Inflammatory macrophage (primary cell): ENCODE measurements at places on chromosomes 5 and 9.
A peak's percentile ranks its signal among the peaks of the same experiment; 100 is the strongest.

GRCh38 chr5:135208903-135209721 lies 175.1 kb upstream of the PITX1 start:
- DNase-seq = no peak

DNA sequence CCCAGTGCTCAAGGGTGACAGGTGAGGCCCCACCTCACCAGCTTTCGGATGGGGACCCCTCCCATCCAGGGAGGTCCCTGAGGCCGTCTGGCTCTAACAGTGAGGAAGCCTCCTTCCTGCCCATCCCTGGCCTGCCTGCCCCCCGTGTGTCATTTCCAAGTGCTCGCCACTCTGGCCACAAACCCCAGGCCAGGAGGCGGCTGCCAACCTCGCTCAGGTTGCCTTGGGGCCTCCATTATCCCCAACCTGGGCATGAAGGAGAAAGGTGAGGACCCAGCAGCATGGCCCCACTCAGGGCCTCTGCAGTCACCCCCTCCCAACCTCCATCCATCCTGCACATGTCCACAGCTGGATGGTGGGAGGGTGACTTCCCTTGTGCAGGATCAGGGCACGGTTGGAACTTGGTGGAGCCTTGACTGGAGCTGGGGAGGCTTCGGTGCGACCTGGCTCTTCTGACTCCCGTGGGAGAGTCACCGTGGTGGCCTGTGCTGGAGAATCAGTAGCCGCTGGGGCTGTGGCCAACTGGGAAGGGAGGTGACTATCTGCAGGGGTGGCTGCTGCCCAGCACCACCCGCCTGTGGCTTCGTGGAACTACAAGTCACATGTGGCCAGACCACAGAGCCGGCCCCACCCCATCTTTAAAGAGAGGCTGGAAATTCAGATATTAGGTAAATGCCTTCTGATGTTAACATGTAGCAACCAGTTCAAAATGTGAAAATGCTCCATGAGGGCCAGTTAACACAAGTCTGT lies 37.5 kb upstream of the GFPT2 start:
- no peak for DNase-seq

- DNase-seq = no peak
Measured at GRCh38 chr5:67476531-67476930, 279.9 kb upstream of the CD180 start.

GRCh38 chr5:1747079-1747802 lies 52.4 kb downstream of the MRPL36 start:
- no peak for DNase-seq

- peak; percentile 70 for DNase-seq
Measured at GRCh38 chr5:142151436-142152383, 43.1 kb downstream of the NDFIP1 start.

DNA sequence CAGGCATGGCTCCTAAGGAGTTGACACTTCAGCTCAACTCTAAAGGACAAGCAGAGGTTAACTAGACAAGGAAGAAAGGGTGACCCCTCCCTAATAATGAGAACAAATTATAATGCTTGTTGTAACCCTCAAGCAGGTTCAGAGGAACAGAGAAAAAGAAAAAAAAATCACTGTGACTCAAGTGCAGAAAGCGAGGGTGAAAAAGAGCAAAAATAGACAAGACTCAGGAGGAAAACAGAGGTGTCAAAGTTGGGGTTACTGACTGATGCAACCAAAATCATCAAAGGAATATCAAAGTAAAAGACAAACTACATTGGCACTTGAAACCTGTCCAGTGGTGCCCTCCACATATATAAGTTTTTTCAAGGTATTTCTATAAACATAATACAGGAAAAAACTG lies 28.4 kb downstream of the FBXW11 start:
- DNase-seq = no peak

DNA sequence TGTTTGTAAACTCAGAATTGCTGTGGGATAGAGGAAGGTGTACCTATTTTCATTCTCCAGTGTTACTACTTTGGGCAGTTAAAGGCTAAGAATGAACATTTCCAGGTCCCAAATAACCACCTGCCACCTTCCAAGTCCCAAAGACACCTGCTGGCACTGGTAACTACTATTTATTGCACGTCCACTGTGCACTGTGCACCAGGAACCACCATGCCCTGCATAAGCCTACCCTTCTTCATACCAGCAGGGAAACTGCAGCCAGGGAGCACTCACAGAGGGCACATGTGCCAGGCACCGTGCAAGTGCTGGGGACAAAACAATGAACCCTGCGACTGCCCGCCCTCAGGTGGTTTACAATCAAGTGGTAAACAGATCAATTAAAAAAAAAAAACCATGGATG lies 34.9 kb downstream of the RAPGEF1 start:
- no peak for DNase-seq

GRCh38 chr5:55039843-55040242 lies 15.8 kb downstream of the GZMK start:
- DNase-seq = no peak

DNA sequence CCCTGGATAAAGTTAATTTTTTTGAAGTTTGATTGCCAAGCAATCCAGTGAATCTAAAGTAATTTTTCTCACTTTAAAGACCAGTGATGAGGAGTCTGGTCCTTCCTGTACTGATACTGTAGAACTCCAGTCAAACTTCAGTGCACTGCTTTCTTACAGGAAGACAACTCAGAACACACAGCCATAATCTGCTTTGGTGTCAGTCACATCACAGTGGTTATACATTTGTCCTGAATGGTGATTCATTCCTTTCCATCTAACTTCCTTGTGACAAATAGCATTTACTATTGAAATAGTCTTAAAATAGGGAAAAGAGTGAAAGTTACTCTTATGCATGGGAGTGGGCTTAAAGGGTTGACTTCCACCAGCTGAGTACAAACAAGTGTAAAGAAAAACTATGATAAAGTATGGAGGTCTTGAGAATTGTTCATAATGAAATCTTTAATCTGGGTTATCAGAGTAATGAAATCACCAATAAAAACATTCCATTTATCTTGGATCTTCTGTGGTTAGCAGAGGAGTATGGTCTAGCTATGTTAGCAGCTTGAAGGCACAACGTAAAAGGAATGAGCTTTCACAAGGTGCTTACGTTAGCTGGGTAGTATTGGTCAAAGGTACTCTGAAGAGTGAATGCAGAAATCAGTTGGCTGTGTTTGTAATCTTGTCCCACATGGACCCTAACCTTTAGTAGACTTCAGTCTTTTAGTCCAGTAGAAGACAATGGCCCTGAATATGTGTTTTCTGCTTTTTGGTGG lies 41.5 kb downstream of the DCP2 start:
- no peak for DNase-seq

DNA sequence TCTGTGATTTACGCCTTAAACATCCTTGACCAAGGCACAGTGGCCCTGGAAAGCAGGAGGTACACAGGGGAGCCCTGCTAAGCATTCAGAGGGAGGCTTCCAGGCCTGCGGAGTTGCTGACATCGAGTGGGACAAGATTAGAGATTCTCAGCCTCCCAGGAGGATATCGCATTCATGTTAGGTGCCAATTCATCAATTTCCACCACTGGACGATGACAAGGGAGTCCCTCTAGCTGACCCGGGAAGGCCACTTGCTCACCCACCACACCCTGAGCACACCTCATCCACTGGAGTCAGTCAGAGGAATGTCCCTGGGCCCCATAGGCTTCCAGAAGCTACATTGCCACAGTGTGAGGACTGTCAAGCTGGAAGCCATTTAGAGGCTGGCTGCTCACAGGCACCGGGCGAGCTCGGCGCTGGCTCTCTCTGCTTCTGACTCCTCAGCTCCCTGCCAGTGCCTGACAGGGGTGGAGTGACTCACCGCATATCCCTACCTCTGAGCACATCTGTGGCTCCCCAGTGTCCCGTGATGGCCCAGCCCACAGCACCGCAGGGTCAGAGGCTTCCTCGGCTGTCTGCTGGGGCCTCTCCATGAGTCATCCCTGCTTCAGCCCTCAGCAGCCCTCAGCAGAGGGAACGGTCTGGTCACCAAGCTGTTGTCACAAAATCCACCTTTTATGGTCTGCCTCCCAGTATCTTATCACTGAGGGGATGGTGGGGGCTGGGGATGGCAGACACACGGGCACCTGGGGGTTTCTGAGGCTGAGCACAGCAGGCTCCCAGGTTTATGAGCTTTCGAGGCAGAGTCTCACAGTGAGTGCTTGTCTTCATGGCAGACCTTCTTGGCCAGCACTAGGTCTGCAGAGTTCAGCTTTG lies 117.5 kb downstream of the ZNF608 start:
- DNase-seq = no peak

DNA sequence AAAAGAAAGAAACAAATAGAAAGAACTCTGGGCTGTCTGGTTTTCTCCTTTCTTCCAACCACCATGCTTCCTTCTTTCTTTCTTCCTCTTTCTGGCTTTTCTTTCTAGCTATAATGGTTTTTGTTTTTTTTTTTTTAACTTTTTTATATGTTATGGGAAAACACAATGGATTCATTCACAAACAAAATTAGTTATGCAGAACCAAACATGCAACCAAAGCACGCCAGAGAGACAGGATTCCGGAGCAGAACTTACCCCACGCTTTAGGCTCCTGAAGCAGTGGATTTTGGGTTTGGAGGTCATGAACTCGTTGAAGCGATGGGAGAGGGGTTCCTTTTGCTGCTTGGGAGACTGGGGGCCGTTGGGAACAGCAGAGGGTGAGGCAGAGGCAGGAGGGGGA lies 88.3 kb downstream of the USP20 start:
- no peak for DNase-seq

GRCh38 chr5:59711310-59711709 lies 182.2 kb downstream of the PDE4D start:
- DNase-seq = no peak

- no peak for DNase-seq
Measured at GRCh38 chr9:114678795-114679194, 3.2 kb downstream of the TEX48 start.

DNA sequence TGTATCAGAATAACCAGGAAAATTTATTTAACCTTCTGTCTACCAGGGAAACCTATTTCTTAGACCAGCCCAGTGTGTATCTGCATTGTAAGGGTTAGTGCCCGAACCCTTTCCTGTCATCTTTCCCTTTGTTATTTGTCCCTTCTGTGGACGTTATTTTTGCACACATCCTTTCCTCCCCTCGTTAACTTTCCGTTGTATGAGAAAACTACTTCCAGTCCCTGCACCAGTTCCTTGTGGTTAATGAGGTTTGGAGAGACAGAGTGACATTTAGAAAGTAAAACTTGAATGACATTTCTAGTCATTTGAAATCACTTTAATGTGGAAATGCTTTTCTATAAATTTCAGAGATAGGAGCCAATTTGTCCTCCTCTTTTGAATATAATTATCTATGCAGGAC lies 4.3 kb upstream of the IFNB1 start:
- DNase-seq = no peak
